LNCaP clone FGC (cell line): ENCODE measurements at places on chromosomes 7 and 10.

DNA sequence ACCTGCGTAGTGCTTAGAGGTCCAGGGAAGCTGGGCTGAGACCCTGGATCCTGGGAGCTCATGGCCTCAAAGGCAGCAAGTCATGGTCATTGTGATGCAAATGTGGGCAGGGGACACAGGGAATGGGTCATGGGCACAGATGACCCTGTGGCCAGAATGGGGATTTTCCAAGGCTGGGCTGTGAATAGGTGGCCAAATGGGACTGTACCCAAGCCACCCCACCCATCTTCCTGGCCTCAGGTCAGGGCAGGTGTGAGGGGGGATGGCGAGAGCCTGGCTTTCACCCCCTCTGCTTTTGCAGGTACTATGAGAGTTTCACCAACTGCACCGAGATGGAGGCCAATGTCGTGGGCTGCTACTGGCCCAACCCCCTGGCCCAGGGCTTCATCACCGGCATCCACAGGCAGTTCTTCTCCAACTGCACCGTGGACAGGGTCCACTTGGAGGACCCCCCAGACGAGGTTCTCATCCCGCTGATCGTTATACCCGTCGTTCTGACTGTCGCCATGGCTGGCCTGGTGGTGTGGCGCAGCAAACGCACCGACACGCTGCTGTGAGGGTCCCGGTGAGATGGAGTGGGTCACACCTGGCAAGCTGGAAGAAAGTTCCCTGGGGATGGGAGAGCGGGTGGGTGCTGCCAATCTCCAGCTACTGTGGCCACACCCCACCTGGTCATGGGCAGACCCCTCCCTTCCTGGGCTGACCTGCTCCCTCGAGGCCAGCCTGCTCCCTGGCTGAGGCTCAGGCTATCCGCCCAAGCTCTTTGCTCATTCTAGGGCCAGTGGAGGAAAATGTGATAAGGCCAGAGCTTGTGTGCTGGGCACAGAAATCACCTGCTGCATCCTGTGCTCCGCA is 25.5 kb downstream of the RAMP3 start:
- DNase-seq = no peak

DNA sequence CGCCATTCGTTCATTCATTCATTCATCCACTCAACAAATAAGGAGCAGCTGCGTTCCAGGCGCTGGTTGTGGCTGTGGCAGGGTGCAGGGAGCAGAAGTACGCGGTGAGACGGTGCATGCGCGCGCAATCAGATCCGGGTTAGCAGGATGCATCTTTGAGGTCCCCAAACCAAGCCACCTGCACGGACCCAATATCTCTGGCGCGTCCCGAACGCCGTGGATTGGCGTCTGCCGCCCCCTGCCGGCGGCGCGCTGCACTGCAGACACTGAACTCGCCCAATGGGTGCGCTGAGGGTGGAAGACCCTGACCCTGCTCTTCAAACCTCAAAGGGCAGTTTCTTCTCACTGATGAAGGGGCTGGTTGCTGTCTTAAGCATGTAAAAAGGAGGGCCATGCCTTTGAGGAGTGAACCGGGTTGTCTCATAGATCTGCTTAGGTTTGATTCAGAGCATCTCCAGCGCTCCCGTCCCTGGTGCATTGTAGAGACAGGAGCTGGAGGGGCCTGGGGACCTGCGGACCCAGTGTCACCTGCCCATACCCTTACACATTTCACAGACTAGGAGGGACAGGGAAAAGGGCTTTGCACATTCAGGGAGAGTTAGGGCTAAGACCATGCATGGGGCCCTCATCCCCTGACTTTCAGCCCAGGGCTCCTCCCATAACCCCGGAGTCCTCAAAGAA is 102.5 kb downstream of the RAMP3 start:
- DNase-seq = peak; percentile 6

DNA sequence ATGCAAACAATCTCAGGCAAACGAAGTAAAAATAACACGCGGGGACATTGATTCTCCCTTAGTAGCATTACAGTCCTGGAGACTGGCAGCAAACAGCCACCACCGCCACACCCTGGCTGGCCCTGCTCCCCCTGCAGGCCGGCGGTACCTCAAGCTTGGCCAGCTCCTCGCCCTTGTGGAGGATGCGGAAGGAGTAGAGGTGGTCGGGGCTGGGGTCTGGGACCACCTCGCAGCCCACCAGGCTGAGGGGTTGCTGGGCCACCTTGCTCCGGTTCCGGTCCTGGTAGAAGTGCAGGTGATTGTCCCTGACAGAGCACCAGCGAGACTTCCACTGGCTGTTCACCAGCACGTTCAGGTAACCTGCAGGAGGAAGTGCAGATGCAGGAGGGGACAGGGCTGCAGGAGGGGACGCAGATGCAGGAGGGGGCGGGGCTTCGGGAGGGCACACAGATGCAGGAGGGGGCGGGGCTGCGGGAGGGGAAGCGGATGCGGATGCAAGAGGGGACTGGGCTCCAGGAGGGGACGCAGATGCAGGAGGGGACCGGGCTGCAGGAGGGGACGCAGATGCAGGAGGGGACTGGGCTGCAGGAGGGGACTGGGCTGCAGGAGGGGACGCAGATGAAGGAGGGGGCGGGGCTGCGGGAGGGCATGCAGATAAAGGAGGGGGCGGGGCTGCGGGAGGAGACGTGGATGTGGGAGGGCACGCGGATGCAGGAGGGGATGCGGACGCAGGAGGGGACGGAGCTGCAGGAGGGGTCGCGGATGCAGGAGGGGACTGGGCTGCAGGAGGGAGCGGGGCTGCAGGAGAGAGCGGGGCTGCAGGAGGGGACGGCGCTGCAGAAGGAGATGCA is 65.7 kb downstream of the VWA2 start:
- no peak for DNase-seq

GRCh38 chr10:93954299-93954698 is 39.4 kb upstream of the PLCE1 start:
- DNase-seq = no peak

DNA sequence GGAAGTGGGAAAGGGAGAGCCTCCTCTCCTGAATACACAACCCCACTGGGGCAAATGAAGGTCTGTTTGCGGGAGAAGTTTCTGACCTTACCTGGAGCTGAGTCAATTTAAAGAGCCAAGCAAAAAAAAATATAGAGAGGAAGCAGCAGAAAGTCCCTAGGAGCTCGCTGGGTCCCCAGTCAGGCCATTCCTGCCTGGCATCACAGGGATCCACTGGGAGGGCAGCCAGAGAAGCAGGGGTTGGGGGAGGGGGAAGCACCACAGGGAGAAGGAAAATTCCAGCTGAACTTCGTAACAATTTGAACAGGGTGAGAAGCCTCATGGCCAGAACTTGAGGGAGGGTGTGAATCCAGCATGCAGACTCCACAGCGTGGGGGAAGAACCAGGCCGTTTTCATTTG is 298.7 kb downstream of the LRRTM3 start:
- DNase-seq = no peak

DNA sequence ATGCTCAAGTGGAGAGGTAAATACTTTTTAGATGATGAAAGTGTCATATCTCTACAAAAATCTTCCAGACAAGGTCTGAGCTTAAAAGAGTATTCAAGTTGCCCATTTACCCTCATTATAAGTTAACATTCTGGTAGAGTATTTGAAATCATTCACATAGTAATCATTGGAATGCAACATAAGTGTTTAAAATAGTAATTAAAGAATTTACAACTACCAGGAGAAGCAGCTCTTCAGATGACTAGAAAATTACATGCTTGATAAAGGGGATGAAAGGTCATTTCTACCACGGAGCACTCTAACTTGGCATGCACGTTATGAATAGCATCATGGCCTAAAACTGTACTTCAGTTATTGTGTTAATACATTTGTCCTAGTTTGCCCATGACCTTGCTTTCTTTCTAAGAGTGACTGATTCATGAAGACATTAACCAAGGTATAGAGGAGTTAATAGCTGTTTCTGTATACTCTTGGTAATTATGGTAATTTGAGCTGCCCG is 120.0 kb downstream of the SEMA3E start:
- no peak for DNase-seq

DNA sequence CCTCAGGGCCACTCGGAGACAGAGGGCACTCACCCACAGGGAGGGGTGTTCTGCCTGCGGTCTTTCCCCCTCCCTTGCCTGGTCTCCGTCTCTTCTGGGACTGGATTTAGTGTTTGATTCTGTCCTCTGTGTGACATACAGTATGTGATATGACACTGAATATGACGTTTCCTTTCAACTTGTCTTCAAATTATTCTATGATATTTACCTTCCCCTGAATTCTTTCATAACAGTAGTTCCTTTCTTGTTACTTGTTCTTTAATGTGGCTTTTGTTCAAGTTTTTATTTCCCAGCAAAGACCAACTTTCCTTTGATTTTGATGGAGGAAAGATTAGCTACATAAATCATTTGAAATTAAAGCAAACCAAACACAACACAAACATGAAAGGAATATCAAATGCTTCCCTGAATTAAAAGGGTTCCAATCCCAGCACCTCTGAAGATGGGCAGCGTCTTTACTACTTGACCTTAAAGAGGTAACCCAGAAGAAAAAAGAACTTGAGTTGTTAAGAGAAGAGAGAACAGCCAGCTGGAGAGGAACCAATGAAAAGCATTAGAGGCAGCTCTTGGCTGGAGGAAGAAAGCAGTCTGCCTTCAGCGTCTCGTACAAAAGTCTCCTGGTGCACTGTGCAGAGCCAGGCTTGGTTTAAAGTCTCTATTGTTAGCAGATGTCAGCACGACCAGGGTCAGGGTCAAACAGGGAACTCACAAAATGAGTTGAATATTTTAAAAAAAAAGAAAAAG is 18.3 kb upstream of the RHEB start:
- no peak for DNase-seq

GRCh38 chr10:8296734-8297101 is 242.2 kb downstream of the GATA3 start:
- DNase-seq = no peak

- DNase-seq = peak; percentile 14
Observed at GRCh38 chr7:95974108-95974507, 201.8 kb downstream of the DYNC1I1 start.

GRCh38 chr7:150380463-150380862 is 1.3 kb downstream of the ZNF775 start:
- no peak for DNase-seq

GRCh38 chr10:109019001-109019424 is 904.3 kb downstream of the XPNPEP1 start:
- no peak for DNase-seq

GRCh38 chr7:77362905-77363304 is 53.2 kb downstream of the GSAP start:
- no peak for DNase-seq

DNA sequence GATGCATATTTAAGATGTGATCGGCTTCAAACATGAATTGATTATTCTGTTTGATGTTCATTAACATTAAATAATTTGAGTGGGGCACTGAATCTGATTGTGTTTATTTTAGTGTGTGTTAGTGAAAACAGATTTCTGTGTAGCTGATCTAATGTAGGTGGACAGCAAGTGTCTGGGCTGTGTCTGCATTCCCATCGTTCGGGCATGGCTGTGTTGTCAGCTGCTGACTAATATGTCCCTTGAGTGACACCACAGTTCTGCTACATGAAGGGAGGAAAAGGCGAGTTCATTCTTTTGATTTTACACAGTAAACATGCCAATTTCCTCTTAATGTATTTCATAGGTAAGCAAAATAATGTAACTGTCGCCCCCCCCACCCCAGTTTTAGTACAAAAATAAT is 203.0 kb downstream of the CNTNAP2 start:
- no peak for DNase-seq

GRCh38 chr7:128687131-128687530 is 15.0 kb downstream of the GARIN1A start:
- DNase-seq = no peak

- DNase-seq = no peak
Observed at GRCh38 chr10:82438277-82438676, 563.3 kb downstream of the NRG3 start.

DNA sequence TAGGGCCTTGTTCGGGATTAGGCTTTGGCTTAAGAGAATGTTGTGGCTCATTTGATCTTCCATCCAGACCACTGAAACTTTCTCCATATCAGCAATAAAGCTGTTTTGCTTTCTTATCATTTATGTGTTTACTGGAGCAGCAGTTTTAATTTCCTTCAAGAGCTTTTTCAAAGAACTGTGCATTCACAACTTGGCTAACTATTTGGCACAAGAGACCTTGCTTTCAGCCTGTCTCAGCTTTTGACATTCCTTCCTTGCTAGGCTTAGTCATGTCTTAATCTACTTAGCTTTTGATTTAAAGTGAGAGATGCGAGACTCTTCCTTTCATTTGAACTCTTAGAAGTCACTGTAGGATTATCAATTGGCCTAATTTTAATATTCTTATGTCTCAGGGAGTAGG is 19.1 kb upstream of the AKR1B1 start:
- no peak for DNase-seq

- DNase-seq = no peak
Observed at GRCh38 chr7:6273380-6273837, 985 bp upstream of the CYTH3 start.

DNA sequence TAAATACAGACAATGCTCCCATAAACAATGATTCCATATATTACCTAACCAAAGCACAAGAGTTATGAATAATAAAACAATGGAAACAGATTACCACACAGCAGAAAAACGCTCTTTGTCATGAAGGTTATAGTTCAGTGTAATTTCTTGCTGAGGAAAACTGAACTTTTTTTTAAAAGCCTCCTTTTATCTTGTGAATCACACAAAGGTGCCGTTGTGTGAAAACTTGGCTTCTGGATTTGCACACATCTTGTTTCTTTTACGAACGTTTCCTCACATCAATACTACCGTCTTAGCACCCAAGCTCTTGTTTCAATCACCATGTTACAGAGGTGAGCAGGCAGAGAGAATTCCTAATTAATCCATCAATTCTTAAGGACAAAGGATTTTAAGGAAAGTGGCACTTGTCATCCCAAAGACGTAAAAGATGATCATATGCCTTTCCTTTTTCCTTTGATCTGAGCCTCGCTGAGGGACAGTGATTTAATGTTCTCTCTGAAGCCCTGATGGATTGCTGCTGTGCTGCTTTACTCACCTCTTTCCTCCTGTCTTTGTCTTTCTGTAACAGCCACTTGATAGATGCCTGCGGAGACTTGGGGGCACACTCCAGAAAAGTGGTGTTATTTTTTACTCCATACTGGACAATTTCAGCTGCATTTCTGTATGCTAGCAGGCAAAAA is 110.1 kb downstream of the CD36 start:
- no peak for DNase-seq

DNA sequence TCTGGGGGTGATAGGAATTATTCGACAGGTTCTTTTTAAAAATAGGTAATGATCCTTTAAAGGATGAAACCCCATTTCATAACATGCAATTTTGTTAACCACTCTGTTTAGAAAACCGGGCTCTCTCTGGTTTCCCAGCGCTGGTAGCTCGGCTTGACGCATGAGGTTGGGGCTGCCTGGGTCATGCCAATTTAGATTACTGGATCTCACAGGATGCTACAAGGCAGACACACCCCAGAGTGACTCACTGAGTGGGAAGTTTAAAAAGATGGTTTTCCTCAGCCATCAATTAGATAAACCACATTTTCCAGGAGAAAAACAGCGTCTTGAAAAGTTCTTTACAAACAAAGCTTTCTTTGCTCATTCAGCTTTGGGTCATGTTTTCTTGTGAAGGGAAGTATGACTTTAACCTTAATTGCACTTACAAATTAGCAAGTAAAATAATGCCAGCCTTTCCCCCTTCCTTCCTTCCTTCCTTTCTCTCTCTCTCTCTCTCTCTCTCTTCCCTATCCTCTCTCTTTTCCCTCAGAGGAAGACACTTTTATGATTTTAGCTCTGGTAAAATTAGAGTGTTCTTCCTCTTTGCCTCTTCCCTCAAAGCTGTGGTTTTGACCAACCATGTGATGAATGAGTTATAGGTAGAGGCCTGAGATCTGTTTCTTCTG is 99.8 kb downstream of the EPDR1 start:
- no peak for DNase-seq

GRCh38 chr10:110059925-110060324 is 52.1 kb downstream of the ADD3 start:
- DNase-seq = no peak
